Dermis lymphatic vessel endothelial cell (primary cell): ENCODE measurements at places on chromosomes 5 and 9. TPM values are rescaled to one million over a fixed set of nuclear protein-coding genes. Genes with fewer than 3 reads are reported as not detected.

The PCDHB8 gene
- total RNA-seq = 0.43 and 0.65 TPM in 2 replicates

The SPATA31C2 gene
- total RNA-seq = not detected in 2 replicates

The LHX2 gene
- total RNA-seq = not detected in 2 replicates

The EQTN gene
- total RNA-seq = 0.09 and 0.22 TPM in 2 replicates

The PFN3 gene
- total RNA-seq = not detected in 2 replicates

The IL17B gene
- total RNA-seq = not detected in 2 replicates

The PCDHB15 gene
- 0.43 and 0.86 TPM in 2 replicates for total RNA-seq

The FOXD4L6 gene
- under 0.01 TPM in 1 of 2 replicates, not detected in the other for total RNA-seq

The PRRX2 gene
- 0.17 and 0.33 TPM in 2 replicates for total RNA-seq

The FAM174A gene
- total RNA-seq = 23.2 and 28.2 TPM in 2 replicates

The C5orf58 gene
- not detected in 2 replicates for total RNA-seq

The SLC24A2 gene
- not detected in 2 replicates for total RNA-seq

The SWI5 gene
- 14.7 and 16.2 TPM in 2 replicates for total RNA-seq

The SLC6A3 gene
- total RNA-seq = under 0.01 TPM in 1 of 2 replicates, not detected in the other

The DMRT3 gene
- total RNA-seq = not detected in 2 replicates

The PLPP7 gene
- total RNA-seq = 2.1 and 2.6 TPM in 2 replicates

The C5 gene
- total RNA-seq = 0.98 and 1.1 TPM in 2 replicates

The PTGES gene
- 0.09 and 0.65 TPM in 2 replicates for total RNA-seq

The ANKRD31 gene
- under 0.01 TPM in 2 replicates for total RNA-seq

The KCNMB1 gene
- not detected in 2 replicates for total RNA-seq

The F12 gene
- total RNA-seq = 0.54 and 0.77 TPM in 2 replicates

The IFNA2 gene
- total RNA-seq = not detected in 2 replicates

The RAD1 gene
- total RNA-seq = 19.8 and 22.3 TPM in 2 replicates

The CTSV gene
- total RNA-seq = 0.26 and 0.33 TPM in 2 replicates

The DDX31 gene
- total RNA-seq = 7.3 and 13.1 TPM in 2 replicates
